CD4-positive, alpha-beta T cell (primary cell): ENCODE measurements at places on chromosomes 11 and 22.

DNA sequence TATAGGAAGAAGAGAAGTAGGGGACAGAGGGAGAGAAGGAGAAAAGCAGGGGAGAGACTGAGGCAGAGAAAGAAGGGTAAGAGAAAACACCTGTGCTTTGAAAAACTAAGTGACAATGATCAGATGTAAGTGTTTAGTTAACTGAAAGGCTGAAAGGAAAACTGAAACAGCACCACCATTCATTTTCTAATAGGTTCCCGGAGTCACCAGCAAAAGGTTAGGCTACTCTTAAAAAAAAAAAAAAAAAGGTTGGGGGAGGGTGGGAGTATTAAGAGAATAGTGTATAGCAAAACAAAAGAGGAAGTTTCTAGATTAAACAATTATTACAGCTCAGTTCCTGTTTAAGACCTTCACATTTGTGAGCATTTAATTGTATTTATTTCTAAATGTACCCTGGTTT lies 113.8 kb downstream of the CADM1 start:
- no peak for DNase-seq

- DNase-seq, result no peak
Observed at GRCh38 chr22:28883917-28884746, 760 bp downstream of the ZNRF3 start.

GRCh38 chr11:723120-723883 lies 17.3 kb downstream of the EPS8L2 start:
- peak; percentile 53 for DNase-seq

DNA sequence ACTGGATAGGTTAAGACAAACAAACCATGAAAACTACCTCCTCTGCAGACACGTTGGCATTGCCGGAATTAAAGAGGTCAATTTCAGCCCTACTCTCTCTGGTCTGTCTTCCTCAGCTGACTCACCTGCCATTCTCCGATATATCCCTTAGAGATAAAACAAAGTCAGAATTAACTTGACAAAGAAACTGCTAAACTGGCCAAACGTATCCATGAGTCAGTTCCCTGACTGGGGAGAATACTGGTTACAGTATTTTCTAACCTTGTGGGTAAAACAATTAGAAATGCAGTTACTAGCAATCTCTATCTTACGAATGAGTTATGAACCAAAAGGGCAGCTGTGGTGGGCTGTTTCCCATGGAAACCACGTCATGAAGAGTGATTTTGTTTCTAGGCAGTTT lies 96.2 kb downstream of the RDX start:
- DNase-seq, result no peak
